Astrocyte (in vitro differentiated cells and primary cell): ENCODE measurements at places on chromosomes 2 and 18.
A peak's percentile ranks its signal among the peaks of the same experiment; 100 is the strongest.

DNA sequence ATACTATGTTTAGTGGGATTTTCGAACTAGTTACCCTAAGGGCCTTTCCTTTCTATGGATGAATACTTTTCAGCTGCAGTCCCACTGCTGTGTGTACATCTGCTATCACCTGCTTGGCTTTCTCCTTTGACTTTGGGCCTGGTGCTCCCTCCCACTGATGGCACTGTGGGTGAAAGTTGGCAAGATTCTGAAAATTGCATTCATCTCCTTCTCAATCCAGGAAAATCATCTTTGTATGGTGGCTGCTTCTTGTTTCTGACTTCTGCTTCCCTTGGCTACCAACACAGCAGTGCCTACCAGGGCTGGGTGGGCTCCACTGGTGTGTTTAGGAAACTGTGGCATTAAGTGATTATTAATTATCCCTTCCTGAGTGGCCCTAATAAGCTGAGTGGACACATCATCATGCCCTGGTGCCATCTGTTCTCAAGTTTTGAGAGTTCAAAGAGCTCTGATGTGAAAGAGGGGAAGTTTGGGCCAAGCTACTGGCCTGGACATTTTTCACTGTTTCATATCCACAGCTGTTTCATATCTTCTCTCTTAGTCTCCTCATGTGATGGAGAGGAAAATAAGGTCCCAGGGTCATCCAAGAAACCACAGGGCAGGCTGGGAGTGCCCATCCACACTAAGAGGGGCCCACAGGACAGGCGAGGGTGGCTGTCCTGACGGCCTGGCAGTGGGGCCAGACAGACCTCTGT is 16.7 kb downstream of the HK2 start:
- peak; percentile 46 for DNase-seq

GRCh38 chr18:36020174-36020711 is 47.1 kb downstream of the RPRD1A start:
- DNase-seq: no peak

GRCh38 chr2:110837446-110838409 is 105.4 kb downstream of the ACOXL start:
- no peak for DNase-seq

DNA sequence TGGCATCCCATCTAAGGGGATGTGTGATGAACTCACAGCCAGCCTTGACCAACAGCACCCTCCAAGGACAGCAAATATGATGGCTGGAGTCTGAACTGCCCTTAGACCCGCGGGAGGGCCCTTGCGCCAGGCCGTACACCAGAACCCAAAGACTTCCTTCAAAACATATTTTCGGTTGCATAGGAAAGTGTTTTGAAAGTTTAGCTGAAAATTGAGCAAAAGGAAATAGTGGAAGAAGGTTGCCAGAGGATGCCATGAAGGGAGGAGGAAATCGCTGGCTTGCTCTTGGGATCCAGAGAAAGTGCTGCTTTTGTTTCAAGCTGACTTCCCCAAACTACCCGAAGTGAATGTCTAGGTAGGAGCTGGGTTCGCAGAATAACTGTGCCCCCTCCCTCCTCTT is 61.3 kb downstream of the IL1R2 start:
- no peak for DNase-seq

DNA sequence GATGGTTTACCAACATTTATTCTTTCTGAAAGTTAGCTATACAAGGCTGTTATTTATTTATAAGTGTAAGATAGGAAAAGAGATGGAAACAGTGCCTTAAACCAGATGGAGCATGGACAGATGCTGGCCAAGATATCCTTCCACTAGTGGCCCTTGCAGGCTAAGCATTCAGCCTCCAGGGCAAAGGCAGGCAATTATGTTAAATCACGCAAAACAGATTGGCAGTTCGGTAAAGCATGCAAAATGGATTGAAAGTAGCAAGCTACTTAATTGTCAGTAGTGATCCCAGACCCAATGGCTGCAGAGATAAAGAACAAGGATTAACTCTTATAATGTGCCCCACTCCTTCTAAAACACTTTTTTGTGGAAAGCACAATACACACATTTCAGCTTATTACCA is 105.4 kb upstream of the MAP4K3 start:
- DNase-seq: no peak

GRCh38 chr2:47657886-47658489 is 125.0 kb upstream of the MSH6 start:
- DNase-seq: no peak

GRCh38 chr18:7152440-7152839 is 34.8 kb upstream of the LAMA1 start:
- peak; percentile 7 for DNase-seq

- DNase-seq: peak; percentile 59
These were observed 1.4 kb downstream of the PTGR3 start for GRCh38 chr18:75207310-75208154.

- DNase-seq: no peak
These were observed 12.6 kb downstream of the FAM124B start for GRCh38 chr2:224389317-224389716.

DNA sequence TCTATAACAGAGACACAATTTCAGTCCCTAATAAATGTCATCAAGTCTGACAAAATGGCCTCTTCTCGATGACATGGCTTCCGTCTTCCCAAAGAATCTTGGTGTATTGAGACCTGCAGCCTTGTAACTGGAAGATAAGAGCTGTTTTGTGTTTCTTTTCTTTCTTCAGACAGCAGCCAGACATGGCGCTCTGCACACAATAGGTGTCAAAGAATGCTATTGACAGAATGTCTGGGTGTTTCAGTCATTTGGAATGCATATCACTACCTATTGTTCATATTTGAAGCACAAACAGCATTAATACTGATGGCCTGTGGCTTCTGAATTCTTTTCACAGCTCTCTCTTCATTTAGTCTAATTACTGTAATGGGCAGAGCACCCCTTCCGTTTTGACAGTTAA is 344.8 kb downstream of the RPRM start:
- no peak for DNase-seq

DNA sequence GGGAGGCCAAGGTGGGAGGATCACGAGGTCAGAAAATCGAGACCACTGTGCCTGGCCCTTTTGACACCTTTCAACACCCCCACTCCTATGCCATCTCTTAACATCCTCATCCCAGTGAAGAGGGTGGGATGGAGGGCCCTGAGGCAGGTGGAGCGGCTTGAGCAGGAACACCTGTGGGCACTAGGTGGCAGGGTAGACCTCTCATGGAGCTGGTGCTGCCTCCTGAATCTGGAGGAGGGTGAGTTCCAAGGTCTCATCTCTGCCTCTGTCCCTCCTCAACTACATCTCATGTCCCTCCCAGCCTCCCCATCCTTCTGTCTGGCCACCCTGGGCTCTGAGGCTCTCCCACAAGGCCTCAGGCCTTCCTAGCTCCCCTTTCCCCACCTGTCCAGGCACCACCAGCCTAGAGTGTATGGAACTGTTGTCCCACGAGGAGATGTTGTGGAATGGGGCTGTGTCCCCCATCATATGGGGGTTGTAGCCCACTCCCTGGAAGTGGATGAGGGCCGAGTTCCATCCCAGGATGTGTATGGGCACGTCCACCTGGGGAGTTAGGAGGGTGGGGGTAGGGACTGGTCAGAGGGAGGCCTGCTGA is 17.0 kb upstream of the CRYBA2 start:
- DNase-seq: no peak

DNA sequence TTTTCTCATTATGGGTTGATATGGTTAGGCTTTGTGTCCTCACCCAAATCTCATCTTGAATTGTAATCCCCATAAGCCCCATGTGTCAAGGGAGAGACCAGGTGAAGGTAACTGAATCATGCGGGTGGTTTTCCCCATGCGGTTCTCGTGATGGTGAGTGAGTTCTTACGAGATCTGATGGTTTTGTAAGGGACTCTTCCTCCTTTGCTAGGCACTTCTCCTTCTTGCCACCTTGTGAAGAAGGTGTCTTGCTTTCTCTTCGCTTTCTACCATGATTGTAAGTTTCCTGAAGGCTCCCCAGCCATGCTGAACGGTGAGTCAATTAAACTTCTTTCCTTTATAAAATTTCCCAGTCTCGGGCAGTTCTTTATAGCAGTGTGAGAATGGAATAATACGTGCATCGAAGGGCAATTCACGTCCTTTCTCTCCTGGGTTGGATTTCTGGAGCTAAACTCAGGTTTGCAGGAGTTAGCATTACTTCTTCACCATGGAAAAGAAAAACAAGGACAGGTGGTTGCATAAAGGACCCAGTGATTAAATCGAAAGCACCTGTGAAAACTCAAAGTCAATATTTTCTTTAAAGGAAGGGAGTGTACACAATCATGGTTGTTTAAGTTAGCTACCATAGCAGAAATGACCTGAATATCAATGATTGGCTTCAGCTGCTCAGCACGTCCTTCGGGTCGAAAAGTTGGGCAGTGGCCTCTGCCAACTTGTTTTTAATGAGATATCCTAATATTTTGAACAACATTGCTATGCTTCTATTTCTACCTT is 54.1 kb downstream of the CDC42EP3 start:
- DNase-seq: no peak

DNA sequence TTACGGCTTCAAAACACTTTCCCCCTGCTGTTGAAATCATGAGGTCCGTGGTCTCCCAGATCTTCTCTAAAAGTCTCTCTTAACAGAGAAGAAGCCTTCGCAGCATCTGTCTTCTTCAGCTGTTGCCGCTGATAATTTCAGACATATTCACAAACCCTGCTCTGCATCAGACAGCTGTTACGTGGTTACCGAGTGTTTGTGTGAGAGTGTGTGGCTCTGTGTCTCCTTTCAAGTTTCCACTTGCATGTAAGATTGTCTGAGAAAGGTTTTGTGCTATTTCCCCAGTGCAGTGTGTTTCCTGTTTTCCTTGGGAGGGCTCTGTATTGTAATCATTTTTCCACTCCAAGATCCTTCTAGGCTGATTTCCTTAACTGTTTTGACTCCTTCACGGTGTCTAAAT is 32.8 kb downstream of the MAIP1 start:
- peak; percentile 19 for DNase-seq

GRCh38 chr18:24516261-24516660 is 55.8 kb downstream of the HRH4 start:
- DNase-seq: no peak

DNA sequence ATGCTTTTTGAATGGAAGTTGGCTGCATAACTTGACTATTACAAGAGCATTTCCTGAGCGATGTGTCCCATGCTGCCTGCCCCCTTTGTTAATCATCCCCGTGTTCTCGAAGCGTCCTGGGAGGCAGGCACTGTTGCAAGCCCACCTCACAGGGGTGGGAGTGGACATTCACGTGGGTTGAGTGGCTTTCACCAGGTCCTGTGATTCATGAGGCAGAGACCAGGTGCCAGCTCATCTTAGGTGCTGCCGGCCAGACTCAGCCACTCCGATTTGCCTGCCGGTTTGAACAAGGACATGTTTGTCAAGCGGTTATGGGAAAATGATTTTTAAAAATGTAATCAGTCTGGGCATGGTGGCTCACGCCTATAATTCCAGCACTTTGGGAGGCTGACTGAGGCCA is 112.5 kb downstream of the ZNF532 start:
- DNase-seq: peak; percentile 50

DNA sequence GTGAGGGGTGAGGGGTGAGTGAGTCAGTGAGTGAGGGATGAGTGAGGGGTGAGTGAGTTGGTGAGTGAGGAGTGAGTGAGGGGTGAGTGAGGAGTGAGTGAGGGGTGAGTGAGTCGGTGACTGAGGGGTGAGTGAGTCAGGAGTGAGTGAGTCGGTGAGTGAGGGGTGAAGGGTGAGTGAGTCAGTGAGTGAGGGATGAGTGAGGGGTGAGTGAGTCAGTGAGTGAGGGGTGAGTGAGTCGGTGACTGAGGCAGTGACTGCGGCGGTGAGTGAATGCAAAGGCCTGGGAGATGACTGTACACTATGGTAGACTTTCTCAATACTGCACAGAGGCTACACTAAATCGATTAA is 16.6 kb downstream of the THAP4 start:
- peak; percentile 29 for DNase-seq

GRCh38 chr2:127154396-127154795 is 47.4 kb upstream of the BIN1 start:
- no peak for DNase-seq

GRCh38 chr2:176650104-176650837 is 381.0 kb downstream of the MTX2 start:
- DNase-seq: no peak

DNA sequence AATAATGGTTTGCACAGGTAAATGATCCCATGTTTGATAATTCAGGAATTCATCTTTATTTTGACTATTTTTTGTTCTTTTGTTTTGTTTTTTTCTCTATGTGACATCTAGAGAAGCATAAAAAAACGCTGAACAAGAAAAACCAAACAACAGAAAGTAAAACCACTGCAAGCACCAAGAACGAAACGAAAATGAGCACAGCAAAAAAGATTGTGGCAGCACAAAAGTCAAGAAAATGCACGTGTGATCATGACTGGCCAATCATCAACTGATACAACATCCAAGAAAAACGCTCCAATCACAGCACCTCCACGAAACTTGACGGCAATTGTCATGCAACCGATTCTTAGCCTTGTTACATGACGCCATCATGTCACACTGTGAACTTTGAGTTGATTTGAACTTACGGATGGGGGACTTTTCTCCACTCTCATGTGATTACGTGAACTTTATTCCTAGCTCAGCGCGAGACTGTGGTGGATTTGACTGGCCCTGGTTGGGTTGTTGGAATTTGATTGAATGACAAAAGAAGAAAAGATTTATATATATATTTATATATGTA is 318.7 kb downstream of the CELF4 start:
- DNase-seq: no peak

DNA sequence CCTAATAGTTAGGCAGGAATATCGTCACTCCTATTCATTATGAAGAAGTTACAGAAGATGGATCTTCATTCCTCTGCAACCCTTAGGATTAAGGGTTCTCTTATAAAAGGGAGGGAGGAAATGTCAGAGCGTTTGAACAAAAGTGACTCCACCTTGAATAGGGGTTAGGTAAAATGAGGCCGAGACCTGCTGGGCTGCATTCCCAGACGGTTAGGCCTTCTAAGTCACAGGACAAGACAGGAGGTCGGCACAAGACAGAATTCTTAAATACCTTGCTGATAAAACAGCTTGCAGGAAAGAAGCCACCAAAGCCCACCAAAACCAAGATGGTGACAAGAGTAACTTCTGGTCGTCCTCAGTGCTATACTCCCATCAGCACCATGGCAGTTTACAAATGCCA is 147.6 kb downstream of the CDCA7 start:
- DNase-seq: no peak

DNA sequence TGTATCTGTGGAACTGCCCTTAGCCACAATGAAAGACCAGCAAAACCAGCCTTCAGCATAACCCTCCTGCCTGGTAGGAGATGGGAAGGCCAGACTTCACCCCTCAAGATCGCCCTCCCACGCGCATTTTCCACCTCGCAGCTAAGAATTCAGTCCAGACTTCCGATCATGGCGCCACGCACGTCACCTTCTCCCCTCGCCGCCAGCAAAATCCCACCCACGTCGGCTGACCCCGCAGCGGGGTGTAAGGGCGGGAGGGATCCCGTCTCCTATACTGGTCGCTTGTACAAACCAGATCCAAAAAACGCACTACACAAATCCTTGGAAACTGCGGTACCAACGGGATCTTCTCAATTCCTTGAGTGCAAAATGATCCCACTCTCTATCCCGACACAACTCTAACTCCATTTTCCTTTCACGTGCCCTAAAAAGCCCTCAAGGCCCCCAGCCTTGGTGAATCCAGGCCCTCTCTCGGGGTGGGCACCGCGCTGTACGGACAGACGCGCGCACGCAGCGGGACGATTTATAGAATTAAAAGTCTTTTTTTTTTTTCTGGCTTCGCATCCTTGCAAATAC is 1.0 kb upstream of the BMPR2 start:
- DNase-seq: peak; percentile 89

GRCh38 chr2:113698892-113699447 is 57.5 kb downstream of the SLC35F5 start:
- DNase-seq: no peak
